HFFc6 (cell line): ENCODE measurements at places on chromosomes 6 and 20. TPM values are rescaled to one million over a fixed set of nuclear protein-coding genes. Genes with fewer than 3 reads are reported as not detected.
A peak's percentile ranks its signal among the peaks of the same experiment; 100 is the strongest.

GRCh38 chr6:3039384-3039783, 28.9 kb upstream of the RIPK1 start:
- DNase-seq: no peak

- no peak for DNase-seq
Measured at GRCh38 chr6:41675176-41675775, 37.0 kb downstream of the MDFI start.

- DNase-seq: peak; percentile 38
Measured at GRCh38 chr20:33209789-33210188, 7.4 kb upstream of the BPIFA3 start.

Gene SALL4
- total RNA-seq: 0.30 to 0.59 TPM (median 0.48 TPM) in 3 replicates

DNA sequence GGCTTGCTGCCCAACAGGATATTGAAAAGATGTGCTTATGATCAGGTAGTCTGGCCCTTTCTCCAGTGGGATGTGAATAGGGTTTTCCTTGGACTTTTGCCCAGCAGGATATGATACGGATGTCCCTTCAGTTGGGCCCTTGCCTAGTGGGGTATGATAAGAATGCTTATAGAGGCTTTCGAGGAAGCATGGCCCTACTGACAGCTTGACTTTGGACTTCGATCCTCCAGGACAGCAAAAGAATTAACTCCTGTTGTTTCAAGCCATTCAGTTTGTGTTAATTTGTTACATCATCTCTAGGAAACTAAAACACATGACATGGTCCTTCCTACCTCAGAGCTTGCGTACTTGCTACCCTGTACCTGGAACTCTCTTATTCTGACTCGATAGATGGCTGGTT, 9.7 kb upstream of the ZNF334 start:
- DNase-seq: no peak

Gene ASIP
- total RNA-seq: not detected in 3 replicates

- DNase-seq: no peak
Measured at GRCh38 chr6:3565291-3565690, 108.4 kb upstream of the SLC22A23 start.

DNA sequence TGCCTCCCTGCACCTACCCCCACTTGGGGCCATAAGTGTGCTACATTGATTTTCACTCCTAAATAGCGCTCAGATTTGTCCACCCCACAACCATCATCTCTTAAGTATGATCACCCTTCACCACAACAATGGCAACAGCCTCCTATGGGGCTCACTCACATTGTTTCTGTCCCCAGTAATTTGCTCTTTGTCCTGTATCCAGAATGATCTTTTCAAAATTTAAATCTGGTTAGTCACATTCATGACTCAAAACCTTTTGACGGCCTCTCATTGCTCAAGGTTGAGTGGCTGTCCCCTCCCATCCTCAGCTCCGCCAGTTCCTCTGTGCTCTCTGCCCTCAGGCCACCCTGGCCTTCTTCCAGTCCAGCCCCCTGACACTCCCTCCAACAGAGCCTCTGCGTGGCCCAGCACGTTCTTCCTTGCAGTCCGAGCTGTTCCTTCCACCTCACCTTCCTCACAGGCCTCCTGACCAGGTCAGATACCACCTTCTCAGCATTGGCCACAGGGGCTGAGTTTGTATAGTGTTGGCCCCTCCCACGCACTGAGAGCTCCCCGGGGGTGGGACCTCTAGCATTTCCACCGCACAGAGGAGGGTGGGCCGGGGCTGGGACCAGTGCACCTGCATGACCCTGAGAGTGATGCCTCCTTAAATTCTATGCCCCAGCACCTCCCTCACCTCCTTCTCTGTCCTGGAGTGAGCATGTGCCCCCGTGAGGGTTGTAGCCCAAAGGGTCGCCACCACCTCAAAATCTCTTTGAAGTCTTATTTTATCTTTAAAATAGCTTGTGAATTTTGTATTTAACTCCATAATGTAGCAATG, 2.4 kb upstream of the PPP1R3G start:
- DNase-seq: peak; percentile 96

DNA sequence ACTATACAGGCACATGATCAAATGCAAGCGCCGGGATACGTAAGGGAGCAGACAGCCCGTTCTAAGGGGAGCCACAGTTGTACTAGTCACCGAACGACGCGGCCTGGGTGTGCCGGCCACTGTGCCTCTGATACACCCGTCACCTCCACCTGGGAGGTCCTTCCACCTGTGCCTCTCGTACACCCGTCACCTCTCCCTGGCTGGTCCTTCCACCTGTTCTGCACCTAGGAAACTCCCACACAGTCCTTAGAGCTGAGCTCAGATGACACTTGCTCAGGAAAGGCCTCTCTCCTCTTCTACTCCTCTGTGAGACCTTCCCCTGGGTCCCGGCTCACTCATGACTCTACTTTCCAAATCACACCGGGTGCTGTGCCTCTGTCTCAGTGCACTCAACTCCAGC, 245.0 kb downstream of the TTLL2 start:
- no peak for DNase-seq

- DNase-seq: no peak
Measured at GRCh38 chr6:68502946-68503345, 132.1 kb upstream of the ADGRB3 start.

- no peak for DNase-seq
Measured at GRCh38 chr6:109854541-109855308, 123.4 kb upstream of the GPR6 start.

- peak; percentile 86 for DNase-seq
Measured at GRCh38 chr6:148999929-149000468, 253.2 kb downstream of the UST start.

- no peak for DNase-seq
Measured at GRCh38 chr20:18712882-18713281, 100.7 kb upstream of the SCP2D1 start.

DNA sequence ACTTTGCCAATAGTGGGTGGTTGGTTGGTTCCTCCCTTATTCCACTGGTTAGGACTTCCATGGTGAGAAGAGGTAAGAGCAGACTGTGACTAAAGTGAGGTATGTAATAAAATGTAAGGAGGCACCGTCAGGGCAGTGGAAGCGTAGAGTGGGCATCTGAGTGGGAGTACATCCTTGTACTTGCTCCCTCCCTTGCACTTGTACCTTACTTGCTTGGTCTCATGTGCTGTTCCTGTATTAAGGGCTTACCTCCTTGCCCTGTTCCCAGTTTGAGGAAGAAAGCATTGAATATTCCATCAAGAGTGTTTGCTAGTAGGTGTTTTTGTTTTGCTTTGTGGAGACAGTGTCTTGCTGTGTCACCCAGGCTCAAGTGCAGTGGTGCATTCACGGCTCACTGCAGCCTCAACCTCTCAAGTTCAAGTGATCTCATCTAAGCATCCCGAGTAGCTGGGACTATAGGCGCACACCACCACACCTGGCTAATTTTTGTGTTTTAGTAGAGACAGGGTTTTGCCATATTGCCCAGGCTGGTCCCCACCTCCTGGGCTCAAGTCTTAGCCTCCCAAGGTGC, 25.5 kb downstream of the AMD1 start:
- no peak for DNase-seq

Gene NOX3
- not detected in 3 replicates for total RNA-seq

Gene CRISP3
- total RNA-seq: not detected in 3 replicates

DNA sequence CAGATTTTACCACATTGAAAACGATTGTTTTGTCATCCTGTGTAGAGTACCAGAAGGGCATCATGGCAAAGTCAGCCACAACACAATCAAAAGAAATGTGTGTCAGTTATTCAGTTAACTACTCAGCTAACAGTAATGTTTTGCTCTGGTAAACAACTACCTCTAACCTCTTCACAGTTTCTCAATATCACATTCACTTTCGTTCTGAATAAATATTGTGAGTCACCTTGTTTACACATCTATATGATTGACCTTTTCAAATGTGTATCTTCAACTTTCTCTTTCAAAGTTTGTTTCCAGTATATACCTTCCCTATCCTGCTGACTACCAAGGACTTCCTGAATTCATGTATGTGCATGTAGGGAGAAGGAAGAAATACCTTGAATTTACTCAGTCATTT, 216.6 kb upstream of the UFL1 start:
- DNase-seq: no peak

GRCh38 chr6:169343886-169344749, 90.5 kb upstream of the THBS2 start:
- no peak for DNase-seq

Gene CASS4
- 0.39 and 0.57 TPM in 2 replicates for total RNA-seq

Gene RFX6
- total RNA-seq: not detected in 3 replicates

GRCh38 chr6:154457046-154457713, 53.3 kb downstream of the CNKSR3 start:
- DNase-seq: no peak

DNA sequence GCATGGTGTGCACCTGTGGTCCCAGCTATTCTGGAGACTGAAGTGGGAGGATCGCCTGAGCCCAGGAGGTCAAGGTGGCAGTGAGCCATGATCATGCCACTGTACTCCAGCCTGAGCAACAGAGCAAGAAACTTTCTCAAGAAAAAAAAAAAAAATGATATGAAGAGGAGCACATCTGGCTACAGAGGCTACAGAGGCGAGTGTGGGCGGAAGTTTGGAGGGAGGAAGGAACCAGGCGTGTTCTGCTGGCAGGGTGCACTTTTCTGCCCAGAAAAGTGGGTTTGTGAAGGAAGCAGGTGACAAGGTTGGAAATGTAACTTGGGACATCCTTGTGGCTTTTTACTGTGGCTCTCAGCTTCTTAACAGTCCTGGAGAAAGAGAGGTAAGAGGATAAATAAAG, 96.7 kb downstream of the SNX5 start:
- DNase-seq: no peak

GRCh38 chr20:41927189-41927588, 309.0 kb upstream of the CHD6 start:
- no peak for DNase-seq

Gene CLPSL1
- not detected in 3 replicates for total RNA-seq

Gene SLC24A3
- total RNA-seq: not detected in 3 replicates

DNA sequence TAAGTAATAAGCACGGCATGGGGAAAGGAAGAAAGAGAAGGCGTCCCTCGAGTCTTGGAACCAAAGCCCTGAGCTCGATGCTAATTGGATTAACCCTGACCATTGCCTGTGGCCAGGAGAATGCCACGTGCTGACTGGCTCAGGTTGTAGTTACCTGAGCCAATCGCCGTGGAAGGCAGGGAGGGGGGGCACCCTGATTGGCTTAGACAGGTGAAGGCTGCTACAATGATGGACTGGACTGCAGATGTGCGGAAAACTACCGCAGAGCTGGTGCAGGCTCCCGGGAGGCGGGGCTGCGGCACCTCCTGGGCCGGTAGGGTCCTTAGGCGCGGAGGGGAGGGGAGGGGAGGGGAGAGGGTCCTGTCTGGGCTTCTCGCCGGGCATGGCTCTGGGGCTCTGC, 121.3 kb downstream of the TFAP2C start:
- DNase-seq: no peak

DNA sequence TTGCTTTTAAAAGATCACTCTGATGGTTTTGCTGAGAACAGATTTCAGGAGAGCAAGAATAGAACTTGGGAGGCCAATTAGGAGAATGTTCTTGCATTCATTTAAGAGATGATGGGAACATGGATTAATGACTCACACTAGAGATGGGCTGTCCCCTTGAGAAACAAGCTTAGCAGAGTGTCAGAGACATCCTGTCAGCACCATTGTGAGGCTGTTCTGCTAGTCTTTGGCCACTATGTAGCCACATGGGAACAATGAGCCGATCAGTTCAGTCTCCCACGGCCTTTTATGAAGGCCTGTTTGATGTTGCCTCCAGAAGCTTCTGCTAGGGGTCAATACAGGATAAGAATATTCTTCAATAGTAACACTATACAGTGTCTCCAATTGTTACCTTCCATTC, 113.0 kb upstream of the EYA4 start:
- DNase-seq: no peak

- DNase-seq: no peak
Measured at GRCh38 chr6:161074496-161075121, 83.0 kb downstream of the MAP3K4 start.

DNA sequence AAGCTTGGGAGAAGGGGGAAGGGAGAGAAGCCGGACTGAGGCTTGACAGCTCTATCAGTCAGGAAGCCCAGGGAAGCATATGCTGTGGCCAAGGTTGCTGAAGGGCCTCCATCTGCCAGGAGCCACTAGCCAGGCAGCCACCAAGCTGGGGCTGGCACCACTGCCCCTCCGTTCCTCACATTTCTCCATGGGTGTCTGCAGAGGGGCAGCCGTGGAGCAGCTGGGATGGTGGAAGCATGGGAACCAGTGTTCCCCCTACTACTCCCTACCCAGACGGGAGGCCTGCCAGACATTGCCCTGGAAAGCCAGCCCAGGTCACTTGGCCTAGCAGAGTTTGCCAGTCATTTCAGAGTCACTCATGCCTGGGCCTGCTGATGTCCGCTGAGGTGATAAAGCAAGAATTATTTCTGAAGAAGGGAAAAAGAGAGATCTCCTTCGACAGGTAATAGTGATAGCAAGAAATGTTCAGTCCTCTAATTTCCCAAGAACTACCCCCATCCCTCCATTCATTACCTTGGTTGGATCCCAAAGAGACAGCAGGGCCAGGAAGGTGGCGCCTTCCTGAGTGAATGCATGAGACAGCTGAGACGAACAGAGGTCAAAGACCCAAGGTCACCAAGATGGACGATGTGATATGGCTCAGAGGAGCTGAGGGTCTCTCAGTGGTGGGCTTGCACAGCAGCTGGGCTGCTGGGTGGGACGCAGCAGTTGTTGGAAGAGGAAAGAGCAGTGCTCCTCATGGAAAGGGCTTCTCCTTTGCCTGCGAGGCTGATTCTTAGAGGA, 21.9 kb downstream of the SNPH start:
- no peak for DNase-seq

DNA sequence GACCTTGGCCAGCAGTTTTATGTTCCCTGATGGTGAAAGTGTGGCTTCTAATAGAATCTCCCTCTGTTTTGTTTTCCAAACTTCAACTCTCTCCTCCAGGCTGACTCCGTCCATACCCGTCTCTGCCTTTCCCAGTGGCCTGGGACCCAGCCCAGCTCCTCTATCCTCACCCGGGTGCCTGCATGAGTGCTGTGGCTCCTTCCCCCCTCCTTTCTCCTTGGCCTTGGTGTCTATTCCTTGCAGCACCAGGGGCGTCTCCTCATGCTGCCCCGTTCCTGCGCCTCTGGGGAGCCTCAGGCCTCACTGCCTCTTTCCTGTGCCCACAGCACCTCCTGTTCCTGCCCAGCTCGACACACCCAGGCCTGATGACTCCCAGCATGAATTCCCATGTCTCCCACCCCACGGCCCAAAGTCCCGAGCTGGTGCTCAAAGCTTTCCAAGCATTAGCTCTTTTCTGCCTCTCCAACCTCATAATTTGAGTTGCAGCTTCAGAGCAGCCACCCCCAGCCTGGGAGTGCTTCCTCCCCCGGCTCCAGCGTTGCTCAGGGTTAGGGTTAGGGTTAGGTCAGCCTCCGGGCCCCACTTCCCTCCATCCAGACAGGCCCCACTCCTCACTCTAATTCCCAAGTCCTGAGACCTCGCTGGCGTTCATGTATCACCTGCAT, 56.3 kb upstream of the AFDN start:
- DNase-seq: no peak

Gene PARD6B
- total RNA-seq: 0.24 to 1.1 TPM (median 0.92 TPM) in 3 replicates

- DNase-seq: no peak
Measured at GRCh38 chr20:20932156-20932555, 174.0 kb downstream of the LINC00237 start.

Gene WFDC5
- total RNA-seq: not detected in 3 replicates

Gene LAMA4
- total RNA-seq: 84.6 to 134 TPM (median 130 TPM) in 3 replicates

Gene MOXD1
- 84.6 to 166 TPM (median 107 TPM) in 3 replicates for total RNA-seq

- no peak for DNase-seq
Measured at GRCh38 chr6:10837009-10837621, 1.2 kb downstream of the MAK start.
